Activated B cell treated with CpG ODN at 0.5 μM for 24 hours (primary cell): ENCODE measurements at places on chromosomes 2 and 18. TPM values are rescaled to one million over a fixed set of nuclear protein-coding genes. Genes with fewer than 3 reads are reported as not detected.

Gene FRZB
- total RNA-seq = 0.22 TPM in 1 of 2 replicates, not detected in the other

DNA sequence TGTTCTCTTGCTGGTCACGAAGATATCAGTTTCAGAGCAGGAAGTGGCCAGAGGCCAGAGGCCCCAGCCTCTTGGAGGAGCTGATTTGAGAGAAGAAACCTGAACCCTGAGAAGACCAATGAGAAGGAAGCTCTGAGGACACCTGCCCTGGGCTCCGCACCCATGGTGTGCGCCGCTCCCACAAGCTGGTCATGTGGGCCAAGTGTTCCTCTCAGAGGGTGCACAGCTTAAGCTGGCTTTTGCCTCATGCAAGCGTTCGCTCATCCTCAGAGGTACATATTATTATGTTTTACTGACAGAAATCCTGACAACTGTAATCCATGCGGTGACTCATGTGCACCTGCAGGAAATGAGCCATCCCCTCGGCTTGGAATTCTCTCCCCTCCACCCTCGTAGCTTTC lies 316.1 kb upstream of the MYT1L start:
- DNase-seq = no peak

DNA sequence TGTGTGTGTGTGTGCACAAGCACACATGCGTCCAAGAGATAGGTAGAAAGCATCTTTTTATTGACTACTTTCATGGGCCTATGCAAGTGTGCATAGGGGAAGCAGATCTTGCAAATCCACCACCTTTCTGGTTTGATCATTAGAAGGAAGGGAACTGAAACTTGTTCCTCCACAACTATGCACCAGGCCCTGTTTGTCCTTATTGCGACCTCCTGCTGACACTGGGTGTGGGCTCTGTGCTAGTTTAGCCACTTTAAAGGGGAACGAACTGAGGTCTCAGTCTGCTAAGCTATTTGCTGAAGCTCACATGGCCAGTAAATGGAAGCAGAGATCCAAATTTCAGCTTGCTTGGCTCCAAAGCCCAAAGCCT lies 32.1 kb upstream of the INSIG2 start:
- DNase-seq = peak; percentile 34

Gene VAPA
- total RNA-seq = 114 and 124 TPM in 2 replicates

DNA sequence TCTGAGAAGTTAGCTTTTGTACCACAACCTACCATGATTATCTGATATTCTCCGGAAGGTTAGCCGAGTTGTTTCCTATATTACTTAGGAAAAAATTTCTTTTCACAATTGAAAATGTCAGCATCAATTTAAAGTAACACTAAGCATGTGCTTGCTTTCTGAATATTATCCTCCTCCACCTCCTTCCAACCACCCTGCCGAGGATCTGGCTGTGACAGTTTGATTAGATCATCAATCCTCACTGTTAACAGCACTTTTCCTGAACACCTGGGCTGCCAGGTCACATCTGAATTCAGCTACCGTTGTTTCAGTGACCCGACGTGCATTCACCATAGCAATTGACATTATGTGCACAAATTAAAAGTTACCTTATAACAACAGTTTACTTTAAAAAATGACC lies 207.0 kb downstream of the ZNF407 start:
- DNase-seq = no peak

- DNase-seq = no peak
These were observed 189.6 kb upstream of the SIX3 start for GRCh38 chr2:44751754-44752479.

Gene ANKRD53
- 0.71 and 2.5 TPM in 2 replicates for total RNA-seq

GRCh38 chr2:207107551-207107950 lies 58.2 kb downstream of the KLF7 start:
- no peak for DNase-seq
